Activated naive CD4-positive, alpha-beta T cell (primary cell): ENCODE measurements at places on chromosomes 2 and 18.

- no peak for DNase-seq
Measured at GRCh38 chr2:10550206-10551001, 102.3 kb upstream of the ODC1 start.

DNA sequence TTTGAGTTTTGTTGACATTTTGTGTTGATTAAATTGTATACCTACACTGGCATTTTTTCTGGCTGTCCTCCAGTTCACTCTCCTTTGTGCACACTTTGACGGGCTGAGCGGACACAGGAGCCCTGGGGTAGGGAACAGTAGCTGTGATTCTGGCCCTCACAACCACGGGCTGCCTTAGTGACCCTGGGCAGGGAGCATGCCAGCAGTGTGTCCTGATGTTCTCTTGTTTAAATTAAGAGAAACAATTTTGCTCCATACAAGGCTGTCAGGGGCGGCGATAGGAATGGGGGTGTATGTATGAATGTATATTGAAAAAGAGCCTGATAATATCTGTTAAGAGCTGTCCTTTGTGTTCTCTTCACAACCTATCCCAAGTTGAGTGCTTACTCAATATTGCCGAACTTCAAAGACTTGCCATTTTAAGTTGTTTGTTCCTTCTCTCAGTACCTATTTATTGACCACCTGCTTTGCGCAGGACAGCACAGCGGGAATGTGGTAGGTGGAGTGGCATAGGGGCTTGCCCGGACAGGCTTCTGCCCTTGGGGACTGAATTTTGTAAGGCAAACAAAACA is 103.7 kb upstream of the EML6 start:
- DNase-seq = no peak

DNA sequence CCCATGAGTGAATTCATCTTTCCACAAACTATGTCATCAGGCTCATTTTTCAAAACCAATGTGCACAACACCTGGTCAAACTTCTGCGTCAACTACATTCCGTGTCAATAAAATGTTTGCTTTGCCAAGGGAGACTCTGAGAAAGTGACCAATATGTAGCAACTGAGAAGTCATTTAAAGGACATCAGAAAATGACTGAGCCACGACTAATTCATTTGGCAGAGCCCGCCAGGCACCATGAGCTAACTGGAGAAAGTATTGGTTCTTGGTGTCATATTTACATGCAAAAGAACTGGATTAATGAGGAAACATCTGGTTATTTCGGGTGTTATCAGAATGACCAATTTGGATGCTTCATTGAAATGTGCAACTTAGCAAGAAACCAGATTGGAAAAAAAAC is 7.2 kb downstream of the RND3 start:
- no peak for DNase-seq

GRCh38 chr2:68737711-68738110 is 3.1 kb downstream of the ARHGAP25 start:
- DNase-seq = no peak

DNA sequence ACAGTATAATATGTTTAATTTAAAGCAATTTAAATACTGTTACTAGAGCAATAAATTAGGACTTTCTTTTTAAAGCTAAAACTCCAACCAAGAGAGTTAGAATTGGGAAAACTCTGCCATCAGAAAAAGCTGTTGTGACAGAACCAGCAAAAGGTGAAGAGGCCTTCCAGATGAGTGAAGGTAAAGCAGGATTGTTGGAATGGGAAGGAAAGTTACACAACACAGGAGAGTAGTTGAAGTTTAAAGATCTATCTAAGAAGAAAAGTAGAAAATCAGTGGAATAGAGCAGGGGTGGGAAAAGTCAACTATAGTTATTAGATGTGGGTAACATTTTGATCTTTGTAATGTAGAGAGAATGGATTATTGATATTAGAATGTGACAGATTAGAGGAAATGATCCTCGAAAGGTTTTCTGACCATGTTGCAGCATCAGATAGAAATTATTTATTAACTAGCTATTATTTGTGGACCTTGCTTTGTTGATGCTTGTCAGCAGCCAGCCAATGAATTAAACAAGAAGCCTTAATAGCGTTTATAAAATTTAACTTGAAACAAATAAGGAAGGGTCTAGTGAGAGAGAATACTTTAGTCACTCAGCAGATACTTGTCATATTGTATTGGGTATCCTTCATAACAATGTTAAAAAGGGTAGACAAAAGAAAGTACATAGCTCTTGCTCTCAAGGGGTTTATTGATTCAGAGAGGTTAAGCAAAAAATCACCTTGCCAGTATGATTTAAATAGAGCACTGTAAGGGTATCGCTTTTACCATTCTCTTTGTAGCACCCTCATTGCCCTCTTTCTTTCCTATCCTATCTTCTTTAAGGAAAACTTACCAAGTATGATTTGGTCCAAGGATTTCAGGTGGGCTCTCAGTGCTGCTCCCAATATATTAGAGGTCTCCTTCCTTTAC is 24.6 kb upstream of the DYSF start:
- no peak for DNase-seq

DNA sequence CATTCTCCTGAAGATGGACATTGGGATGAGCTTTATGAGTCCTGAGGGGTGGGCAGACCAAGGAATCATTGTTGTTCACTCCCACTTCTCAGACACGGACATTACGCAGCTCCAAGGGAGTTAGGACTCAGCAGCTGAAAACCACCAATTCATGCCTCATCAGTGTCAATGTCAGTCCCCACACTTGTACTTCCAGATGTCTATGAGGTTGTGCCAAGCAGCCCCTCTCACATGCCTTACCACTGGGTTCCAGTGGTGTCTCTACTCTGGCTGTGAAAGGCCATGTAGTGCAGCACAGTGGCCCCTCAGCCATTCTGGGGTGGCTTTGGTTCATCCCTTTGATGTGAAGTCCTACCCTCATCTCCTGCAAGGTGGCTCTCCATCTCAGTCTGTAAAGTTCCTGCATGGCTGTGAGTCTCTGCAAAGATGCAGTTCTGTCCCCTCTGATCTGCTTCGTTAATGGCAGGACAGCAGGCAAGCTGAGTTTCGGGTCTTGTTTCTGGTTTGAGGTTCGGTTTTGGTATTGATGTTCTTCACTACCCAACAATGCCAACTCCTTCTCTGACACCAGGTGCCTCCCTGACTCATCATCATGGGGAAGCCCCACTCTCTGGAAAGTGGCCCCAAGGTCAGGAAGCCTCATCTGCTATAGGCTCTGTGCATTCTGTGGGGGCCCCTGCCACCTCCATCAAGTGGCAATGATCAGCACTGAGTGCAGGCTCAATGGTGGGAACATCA is 14.0 kb upstream of the COL6A3 start:
- no peak for DNase-seq

GRCh38 chr2:37189452-37190153 is 1.1 kb upstream of the SULT6B1 start:
- DNase-seq = no peak

DNA sequence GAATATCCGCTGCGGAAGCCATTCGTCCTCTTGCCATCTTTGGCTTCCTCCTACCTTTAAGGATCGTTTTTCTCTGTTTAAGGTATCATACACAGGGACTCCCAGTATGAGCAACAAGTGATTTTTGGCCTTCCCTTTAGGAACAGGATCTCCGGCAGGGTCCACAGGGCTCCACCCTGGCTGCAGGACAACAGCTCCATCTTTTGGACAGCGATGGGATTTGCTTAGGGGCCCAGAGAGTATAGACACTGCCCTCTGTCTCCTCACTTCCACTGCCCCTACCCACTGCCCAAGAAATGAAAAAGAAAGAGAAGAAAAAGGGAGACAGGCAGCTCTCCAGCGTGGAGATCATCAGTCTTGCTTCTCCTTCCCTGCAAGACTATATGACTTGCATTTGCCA is 224.5 kb downstream of the UXS1 start:
- no peak for DNase-seq

DNA sequence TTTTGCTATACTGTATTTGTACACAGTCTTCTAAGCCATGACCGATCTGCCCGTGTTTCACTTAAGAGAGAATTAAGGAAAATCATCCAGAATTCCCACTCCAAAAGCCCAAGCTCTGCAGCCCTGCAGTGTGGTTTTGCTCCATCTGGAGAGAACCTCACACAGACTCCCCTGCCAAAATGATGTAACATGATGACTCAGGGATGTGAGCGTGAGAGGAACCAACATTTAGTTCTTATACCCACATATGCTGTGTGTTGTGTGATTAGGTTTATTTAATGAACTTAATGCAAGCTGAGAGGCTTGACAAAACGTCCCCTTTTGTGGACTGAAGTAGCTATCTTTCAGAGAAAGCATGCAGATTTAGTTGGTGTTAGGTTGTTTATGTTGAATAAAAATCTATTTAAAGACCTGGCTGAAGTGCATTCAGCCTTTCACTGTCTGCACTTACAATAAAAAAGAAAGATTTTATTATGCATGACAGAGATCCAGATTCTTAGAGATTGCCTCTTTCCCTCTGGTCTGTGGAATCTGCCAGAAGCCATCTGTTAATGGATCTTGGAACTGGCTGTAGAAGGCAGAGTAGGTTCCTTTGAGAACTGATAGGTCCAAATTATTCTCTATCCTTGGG is 6.3 kb downstream of the RAB12 start:
- no peak for DNase-seq

- DNase-seq = no peak
Measured at GRCh38 chr2:60629305-60629662, 75.8 kb upstream of the BCL11A start.
